ENCODE measurements at places on chromosomes 2 and 18.
A peak's percentile ranks its signal among the peaks of the same experiment; 100 is the strongest.

DNA sequence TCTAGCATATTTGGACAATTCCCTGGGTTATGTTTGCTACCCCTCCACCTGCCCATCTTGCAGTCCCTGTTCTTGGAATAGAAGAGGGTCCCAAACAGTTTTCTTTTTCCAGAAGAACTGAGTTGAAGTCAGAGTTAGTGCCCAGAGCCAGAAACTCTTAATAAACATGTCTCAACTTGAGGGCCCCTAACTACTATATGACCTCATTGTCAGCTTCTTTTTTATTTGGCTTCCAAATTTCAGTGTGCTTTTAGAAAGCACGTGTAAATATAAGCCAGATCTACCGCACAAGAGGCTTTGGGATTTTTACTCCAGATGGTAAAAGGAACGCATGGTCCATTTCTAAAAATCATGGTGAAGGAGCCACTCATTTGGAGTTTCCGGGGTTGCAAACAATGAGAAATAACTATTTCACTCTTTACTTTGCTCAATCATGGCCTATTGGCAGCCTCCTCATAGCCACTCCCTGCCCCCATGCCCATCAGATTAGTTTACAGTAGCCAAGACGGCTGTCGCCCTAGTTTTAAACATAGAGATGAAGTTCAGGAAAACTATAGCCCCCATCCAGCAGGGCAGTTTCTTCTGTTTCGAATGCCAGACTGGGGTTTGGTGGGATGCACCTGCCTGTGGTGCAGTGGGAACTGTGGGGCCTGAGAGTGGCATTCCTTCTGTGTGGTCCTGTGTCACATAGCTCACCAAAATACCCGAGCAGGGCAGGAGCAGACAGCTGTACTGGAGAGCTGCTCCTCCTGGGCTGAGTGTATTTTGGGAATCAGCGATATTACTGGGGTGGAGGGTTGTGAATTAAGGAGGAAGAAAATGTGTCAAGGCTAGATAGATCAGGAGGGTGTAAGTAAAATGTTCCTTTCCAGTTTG is 1.7 kb downstream of the MAPRE3 start:
- DNase-seq: no peak

GRCh38 chr18:34330308-34330707 is 105.6 kb upstream of the NOL4 start:
- peak; percentile 6 for DNase-seq

- no peak for DNase-seq
These were observed 1074.4 kb upstream of the GYPC start for GRCh38 chr2:125581557-125581956.

DNA sequence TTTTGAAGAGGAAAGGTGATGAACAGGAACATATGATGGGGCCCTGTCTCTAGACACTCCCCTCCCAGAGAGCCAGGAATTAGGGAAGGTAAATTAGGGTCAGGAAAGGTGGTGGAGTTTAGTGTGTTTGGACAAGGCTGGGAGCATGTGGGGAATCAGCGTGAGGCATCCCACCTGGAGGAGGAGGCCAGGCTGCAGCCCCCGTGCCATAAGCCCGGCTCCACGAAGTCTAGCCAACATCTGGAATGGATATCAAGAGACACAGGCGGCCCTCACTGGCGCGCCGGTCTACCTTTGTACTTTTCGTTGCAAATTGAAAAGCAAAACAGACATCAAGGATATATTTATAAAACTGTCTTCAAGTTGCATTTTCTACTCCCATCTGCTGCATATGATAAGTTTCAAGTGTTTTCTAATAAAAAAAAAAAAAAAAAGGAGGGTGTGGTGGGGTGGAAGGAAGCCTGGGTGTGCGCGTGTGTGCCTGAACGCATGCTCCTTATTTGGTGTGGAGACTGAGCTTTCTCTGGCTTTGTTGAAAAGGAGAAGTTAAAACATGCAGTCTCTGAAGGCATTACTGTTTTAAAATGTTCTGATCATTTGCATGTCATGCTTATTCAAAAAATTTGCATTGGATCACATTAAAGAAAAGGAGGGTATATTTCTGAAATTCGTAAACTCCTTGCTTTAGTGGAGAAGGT is 546.7 kb upstream of the ID2 start:
- DNase-seq: no peak

DNA sequence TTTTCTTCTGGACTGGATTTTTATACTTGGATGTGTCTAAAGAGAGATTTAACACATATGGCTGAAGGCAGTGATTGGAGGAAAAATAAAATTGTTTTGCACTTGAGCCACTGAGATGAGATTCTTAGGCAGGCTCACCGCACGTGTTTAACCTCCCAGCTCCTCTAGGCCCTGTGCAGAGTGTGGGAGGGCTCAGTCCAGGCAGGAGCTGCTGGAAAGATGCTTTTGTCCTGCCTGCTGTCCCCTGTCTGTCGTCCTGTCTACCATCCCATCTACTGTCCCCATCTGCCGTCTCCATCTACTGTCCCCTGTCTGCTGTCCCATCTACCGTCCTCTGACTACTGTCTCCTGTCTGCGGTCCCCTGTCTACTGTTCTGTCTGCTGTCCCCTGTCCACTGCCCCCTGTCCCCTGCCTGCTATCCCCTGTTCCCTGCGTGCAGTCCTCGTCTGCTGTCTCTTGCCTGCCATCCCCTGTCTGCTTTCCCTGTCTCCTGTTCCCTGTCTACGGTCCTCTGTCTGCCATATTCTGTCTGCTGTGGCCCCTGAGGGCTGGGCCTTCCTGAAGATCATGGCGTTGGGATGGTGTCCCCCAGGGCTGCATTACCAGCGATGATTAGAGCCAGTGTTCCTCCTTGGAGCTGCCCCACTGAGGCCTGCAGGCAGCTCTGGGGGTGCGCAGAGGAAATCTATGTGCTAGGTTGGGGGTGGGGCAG is 43.7 kb upstream of the HS6ST1 start:
- DNase-seq: no peak

GRCh38 chr2:29119211-29119610 is 4.0 kb downstream of the CLIP4 start:
- no peak for DNase-seq

- DNase-seq: peak; percentile 81
These were observed 2.8 kb downstream of the ONECUT2 start for GRCh38 chr18:57437766-57438671.

DNA sequence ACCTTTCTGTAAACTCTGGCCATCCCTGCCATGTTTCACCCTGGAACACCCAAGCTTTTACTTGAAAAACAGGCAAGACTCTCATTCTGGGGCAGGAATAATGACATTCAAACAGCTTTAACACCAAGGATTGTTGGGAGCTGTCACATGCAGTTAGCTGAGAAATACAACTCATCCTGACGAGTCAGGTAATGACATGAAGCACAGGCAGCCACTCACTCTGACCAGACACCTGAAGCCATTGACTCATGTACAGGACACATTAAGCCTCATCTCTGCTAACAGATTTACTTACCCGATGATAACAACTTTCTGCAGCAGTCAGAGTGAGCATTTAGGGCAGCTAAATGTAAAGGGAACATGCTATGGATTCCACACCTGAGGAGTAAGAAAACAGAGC is 163.1 kb upstream of the PGAP1 start:
- no peak for DNase-seq

DNA sequence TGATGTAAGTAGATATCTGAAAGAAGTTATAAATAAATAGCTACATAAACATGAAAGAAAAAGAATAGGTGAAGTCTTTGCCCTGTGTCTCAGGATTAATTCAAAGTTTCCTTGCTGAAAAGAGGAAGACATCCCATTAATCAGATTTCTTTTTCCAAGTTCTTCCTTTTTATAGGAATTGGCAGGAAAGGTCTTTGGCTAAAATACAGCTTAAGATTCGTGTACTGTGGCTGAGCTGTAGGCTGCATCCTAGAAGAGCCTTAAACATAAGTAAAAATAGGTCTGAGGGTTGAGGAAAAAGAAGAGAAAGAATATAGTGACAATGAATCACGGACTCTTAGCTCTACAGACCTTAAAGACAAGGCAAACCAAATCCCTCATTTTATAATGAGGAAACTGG is 579.9 kb downstream of the NRXN1 start:
- DNase-seq: no peak

DNA sequence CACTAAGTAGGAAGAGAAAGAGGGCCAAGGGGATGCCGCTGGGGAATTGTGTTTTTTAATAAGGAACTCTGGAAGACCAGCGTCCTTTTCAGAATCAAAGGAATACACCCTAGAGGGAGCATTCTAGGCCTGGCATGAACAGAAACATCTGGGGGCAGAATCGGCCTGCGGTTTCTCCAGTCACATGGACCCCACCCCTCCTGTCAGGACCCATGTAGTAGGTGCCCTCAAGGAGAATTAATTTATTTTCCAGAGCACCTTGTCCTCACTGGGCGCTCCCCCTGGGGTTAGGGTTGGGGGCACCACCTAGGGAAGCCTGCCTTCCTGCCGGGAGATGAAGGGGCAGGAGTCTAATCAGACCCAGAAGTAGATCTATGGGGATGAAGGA is 44.2 kb downstream of the TMEM37 start:
- DNase-seq: no peak

DNA sequence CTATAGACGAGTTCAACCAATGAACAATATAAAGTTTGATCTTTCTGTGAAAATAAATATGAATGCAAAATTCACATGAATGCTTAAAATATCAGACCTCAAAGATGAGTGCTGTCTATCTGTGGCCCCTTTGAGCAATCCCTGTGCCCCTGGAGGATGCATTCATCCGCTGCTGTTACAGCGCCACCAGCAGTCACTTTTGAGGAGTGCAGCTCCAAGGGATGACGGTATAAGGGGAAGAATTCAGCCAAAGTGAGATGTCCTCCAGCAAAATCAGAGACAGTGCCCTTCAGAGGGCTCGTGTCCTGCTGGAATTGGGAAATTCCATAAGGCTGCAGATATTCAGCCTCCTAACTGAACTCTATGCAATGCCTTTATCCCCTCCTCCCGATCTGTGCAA is 12.0 kb upstream of the CHRNA1 start:
- no peak for DNase-seq

DNA sequence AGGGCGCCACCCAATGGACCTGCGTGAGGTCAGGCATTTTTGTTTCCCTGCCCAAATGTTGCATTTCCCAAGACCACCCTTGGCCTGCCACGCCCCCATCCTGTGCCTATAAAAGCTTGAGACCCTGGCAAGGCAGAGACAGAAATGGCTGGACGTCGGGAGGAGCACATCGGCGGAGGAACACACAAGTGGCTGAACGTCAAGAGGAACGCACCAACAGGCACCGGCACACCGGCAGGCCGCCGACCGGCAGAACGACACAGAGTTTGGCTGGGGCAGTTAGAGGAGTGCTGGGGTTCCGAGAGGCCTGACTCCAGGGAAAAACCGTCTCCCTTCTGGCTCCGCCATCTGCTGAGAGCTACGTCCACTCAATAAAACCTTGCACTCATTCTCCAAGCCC is 35.9 kb downstream of the DCDC2C start:
- DNase-seq: no peak

- no peak for DNase-seq
These were observed 3.5 kb downstream of the CWC22 start for GRCh38 chr2:180003559-180003958.

All from GM13976 (cell line).